ENCODE measurements at places on chromosomes 5 and 9.

- no peak for DNase-seq
Observed at GRCh38 chr9:136947955-136948510, 3.0 kb downstream of the C8G start.

GRCh38 chr5:52148679-52149078, 639.0 kb upstream of the ITGA1 start:
- DNase-seq: no peak

DNA sequence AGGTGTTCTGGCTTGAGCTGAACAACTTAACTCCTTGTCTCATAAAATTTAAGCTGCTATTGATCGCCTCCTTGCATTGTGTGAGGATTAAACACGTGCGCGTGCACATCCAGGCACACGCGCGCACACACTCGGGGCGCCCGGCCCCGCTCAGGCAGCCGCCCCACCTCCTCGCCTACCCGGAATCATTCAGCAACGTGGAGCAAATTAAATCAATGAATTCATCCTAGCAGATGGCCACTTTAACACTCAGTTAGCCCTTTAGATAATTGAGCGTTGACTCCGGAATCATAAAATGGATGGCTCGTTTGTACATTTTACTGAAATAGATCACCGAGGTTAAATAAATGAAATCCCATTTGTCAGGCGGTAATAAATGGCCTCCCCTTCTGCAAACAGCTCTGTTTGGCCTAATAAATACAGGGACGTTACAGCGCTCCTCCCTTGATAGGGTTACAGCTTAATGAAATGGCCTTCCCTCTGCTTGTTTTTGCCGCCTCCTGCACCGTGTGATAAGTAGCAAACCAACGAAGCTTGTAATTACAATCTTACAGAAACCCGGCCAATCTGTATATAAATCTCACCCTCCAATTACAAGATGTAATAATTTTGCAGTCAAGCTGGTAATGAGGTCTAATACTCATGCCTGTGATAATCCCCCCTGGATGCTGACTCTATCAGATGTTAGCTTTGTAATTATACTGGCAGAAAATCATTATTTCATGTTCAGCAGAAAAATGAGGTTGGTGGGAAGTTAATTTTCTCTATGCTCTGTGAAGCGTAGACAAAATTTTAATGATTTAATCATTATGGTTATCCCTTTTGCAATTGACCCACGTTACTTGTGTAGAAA, 229.7 kb upstream of the IRX4 start:
- no peak for DNase-seq

GRCh38 chr5:53318303-53318702, 162.1 kb upstream of the FST start:
- DNase-seq: no peak

GRCh38 chr5:22053195-22053594, 799.9 kb downstream of the CDH12 start:
- DNase-seq: no peak

Data from posterior vena cava (tissue), 2 donors.